Anterior cingulate cortex (tissue), 58 donors: ENCODE measurements at places on chromosomes 5 and 9.

DNA sequence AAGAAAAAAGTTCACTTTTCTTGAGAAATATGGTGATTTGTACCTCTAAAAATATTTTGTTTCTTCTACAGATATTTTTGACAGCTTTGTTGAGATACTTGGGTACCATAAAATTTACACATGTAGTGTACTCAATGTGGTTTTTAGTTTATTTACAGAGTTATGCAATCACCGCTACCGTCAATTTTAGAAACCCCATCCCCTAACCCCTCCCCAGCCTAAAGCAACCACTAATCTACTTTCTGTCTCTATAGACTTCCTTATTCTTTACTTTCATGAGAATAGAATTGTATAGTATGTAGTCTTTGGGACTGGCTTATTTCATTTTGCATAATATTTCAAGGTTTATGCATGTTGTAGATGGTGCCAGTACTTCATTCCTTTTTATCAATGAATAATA, 45.0 kb upstream of the TDRD7 start:
- no peak for DNase-seq

GRCh38 chr9:109086221-109086620, 33.5 kb downstream of the TMEM245 start:
- DNase-seq = no peak

DNA sequence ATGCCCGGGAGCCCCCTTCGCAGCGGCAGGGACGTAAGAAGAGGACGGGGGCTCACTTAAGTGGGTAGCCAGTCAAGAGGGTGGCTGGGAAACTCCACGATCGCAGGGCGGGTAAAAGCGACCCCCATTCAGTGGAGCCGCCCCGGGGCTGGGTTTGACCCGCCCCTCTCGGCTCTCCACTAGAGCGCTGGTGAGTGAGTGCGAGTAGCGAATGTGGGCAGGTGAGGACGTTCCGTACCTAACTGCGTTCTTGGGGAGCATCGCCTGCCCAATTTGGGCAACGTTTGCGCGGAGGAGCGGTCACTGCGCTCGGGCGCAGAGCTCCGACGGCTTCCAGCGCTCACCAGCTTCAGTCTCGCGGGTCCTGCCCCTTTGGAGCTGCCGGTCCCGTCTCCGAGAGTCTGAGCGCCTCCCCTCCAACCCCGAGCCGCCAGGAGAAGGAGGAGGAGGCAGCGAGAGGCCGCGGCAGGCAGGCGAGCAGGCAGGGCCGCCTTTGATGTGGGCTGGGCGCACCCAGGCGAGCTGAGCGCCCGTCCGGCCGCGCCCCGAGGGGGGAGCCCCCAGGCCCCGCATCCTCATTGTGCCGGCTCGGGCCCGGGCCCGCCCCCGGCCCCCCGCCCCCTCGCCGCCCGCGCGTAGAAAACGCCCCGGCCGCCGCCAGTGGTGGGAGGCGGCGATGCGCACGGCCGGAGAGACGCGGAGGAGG, at the start of gene FGF18:
TSS of gene FGF18 (plus strand) at position 666 of the 706 bp plus-strand sequence. CDS start 553 bp downstream, outside the sequence.
- no peak for DNase-seq

DNA sequence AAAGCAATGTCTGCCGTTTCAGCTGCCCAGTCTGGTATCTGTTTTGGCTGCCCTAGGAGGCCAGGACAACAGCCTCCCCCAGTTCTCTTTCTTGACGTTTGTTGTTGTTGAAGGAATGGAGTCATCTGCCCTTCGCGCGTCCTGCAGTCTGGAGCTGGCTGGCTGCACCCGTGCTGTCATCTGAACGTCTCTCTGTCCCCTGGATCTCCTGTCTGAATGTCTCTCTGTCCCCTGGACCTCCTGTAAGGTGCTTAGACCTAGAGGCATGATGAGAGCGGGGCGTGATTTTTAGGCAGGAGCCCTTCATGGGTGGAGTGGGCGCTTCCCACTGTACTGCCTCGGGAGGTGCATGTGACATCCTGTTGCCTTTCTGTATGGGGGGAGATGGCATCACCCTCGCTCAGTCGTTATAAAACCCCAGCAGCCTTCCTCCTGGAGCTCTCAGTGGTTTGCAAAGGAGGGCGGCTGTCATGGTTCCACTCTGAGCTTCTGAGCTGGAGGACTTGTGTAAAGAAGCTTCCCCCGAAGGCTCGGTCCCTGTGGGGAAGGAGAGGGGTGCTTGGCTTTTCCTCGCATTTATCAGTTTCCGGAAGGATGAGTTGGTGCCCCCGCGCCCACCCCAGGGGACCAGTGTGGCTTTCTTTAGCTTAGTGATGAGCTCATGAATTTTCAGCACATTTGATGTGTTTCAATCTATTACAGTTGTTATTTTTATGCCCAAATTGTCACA, 49.8 kb upstream of the OLFM1 start:
- DNase-seq = no peak

- DNase-seq = no peak
Measured at GRCh38 chr5:181118369-181118768, 12.6 kb downstream of the OR2V1 start.

GRCh38 chr9:106859957-106860720, 2.8 kb upstream of the ZNF462 start:
- peak; percentile 6 for DNase-seq

DNA sequence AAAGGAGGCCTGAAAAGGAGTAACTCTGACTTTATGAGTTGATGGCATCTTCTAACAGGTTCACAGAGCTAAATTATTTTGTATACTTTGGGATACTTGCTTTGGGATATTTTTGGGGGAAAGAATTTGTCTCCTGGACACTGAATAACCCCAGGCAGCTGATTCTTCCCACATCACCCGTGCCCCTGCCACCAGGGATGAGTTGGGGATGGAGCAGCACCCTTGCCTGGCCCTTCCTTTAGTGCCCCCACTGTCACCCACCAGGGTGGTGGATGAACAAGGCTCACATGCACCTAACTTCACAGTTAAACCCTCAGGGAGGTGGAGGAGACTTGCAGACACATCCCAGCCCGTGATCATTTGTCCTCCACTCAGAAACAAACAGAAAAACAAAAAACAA, 2.3 kb upstream of the ADAMTS2 start:
- no peak for DNase-seq

- DNase-seq = no peak
Measured at GRCh38 chr5:148986636-148987035, 76.2 kb downstream of the SH3TC2 start.

DNA sequence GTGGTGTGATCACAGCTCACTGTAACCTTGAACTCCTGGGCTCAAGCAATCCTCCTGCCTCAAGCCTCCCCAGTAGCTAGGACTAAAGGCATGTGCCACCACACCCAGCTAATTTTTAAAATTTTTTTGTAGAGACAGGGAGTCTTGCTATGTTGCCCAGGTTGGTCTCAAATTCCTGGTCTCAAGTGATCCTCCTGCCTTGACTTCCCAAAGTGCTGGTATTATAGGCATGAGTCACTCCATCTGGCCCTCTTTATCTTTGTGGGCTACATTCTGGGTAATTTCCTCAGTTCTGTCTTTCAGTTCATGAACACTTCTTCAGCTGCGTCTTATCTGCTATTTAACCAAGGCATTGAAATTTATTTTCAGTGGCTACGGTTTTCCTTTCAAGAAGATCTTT, 196.6 kb upstream of the IER5L start:
- no peak for DNase-seq

DNA sequence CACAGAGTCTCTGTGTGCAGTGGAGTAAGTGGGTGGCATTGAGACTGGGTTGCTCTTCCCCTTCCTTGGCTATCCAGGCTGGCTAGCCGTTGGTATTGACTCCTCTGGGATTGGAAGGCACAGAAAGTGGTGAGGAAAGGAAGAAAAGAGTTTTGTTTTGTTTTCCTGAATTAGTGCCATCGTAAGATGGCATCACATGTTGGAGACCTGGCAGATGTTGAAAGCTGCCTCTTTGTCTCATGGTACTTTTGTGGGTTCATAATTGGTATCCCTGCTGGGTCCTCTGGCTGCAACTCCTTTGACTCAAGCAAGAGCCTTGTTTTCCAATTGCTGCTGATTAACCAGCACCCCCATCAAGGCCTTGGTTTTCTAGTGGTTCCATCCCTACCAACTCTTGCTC, 293.8 kb downstream of the PDE4D start:
- no peak for DNase-seq

- no peak for DNase-seq
Measured at GRCh38 chr9:6302417-6302816, 25.8 kb upstream of the TPD52L3 start.

- no peak for DNase-seq
Measured at GRCh38 chr9:32172256-32172655, 212.2 kb upstream of the ACO1 start.

GRCh38 chr5:114977979-114978573, 191.6 kb downstream of the TRIM36 start:
- DNase-seq = no peak

DNA sequence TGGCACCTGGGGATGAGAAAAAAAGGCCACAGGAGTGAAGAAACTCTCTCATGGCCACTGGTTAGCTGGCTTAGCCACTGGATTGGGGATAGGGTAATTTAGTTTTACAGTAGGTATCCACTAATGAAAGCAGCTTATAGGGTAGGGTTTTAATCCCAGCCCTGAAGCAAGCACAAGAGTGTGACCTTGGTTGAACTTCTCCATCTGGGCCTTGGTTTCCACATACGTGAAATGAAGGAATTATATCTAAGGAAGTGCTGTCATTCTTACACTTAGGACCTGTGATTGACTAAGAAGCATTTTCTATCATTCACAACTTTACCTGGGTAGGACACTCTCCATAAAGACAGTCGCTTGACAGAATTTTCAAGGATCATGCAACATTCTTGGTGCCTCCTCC, 49.6 kb downstream of the FAT2 start:
- no peak for DNase-seq

DNA sequence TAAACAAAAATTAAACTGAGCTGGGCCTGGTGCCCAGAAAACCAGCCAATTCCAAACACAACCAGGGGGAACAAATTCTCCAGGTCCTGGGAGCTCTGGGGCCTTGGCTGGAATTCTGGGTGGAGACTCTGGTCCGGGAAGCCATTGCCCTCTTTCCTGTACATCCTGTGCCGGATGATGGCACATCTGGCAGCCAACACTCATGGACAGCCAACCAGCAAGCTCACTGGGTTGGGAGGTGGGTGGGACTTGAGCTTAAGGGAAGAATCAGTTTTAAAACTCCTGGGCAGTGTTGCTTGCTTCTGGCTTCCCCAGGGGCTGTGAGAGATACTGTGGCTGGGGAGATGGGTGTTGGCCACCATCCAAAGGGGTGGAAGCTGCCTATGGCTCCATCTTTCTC, 56.1 kb downstream of the PCDH1 start:
- no peak for DNase-seq

DNA sequence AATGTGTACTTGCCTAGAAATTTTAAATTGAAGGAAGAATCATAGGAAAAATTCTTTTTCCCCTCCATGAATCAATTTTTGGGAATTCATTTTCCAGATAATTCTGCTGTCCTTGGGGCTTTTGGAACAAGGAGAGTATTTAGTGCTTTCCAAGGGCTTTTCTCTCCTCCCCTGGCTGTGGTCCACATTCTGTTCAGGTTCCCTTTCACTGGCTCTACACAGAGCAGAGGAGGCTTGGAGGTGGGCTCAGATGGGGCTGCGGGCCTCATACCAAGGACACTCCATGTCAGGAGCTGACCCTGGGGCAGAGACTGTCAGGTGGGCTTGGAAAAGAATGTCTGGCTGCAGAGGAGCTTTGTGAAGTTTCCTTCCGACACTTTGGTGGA, 128.1 kb downstream of the GADD45G start:
- DNase-seq = no peak

DNA sequence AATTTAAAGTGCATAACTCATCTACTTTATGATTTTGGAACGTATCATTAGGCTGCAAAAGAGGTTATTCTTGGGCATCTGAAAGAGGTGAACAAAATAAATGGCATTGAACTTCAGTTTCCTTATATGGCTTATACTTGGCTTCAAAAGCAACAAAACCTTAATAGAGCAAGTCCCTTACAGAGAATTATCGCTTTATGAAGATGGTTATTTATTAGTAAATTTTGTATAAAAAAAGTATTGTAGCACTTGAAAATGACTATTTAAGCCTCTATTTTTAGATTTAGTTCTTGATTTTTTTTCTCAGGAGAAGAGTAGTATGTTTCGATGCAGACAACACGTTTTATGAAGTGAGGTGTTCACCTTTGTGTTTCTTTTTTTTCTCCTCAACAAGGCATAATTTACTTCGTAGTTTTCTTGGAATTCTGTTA, 2.0 kb downstream of the ERBIN start:
- no peak for DNase-seq

GRCh38 chr5:176637556-176637955, 7.1 kb downstream of the EIF4E1B start:
- DNase-seq = no peak

DNA sequence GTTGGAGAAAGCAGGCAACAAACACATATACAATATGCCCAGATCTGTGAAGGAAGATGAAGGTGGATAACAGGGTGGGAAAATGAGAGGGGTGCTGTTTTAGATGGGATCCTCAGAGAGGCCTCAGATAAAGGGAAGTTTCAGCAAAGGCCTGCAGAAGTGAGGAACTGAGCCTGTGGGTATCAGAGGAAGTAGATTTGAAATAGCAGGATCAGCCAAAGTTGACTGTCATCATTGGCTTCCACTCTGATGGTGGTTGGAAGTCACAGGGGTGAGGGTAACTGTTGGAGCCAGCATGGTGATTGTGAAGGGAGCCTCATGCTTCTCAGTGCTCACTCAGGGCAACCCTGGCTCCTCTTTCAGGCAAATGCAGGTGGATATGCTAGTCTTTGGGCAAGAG, 607.2 kb upstream of the CLINT1 start:
- no peak for DNase-seq

DNA sequence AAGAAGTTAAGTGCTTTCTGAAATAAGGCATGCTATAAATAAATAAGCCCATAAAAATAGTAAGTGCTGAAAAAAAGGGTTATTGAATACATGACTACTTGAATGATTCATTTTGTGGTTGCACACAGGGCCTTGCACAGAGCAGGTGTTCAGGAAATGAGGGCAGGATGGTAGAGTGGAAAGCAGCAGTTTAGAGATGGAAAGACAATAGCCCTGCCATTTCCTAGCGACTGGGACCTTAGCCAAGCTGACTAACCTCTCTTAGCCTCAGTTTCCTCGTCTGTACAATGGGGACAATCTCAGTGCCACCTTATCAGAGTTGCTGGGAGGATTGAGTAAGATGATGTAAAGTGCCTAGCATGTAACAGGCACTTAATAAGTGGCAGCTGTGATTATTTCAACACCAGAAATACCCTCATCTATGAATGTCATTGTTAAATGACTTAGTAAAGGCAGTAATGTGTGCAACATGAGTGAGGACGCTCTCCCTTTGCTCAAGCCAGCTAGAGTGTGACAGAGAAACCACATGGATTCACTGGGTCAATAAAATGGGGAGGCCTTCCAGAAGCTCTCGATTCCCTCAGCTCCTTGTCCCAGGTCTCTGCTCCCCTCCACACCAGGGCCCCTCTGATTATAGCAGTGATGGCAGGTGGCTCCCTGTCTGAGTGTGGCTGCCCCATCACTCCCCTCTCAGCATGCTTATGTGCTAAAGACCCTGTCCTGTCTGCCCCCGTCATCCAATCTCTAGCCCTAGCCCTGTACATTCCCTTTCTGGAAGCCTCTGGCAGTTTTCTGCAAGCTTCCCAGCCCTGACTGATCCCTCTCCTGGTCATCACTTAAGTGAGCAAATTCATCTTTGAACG, 16.0 kb upstream of the PHF19 start:
- no peak for DNase-seq

DNA sequence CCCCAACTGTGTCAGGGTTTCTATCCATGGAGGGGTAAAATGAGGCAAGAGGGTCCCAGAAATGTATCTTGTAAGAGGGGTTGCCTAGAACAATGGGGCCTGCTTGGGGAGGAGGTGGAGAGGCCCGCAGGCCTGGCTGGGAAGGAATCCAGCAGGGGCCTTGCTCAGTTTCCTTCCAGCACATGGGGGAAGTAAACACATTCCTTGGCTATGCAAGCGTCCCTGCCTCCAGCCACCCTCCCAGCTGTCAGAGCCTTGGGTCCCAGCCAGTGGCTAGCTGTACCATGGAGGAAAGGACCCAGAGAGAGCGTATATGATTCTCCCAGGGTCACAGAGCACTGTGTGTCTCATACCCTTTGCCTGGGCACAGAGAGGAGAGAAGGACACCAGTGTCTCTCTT, 71.1 kb upstream of the IL17B start:
- DNase-seq = no peak
